Natural killer cell treated with Interleukin-12 subunit alpha and Interleukin-12 subunit beta and Interleukin-15 and Interleukin-18, amount 100 ng/mL, for 72 hours (primary cell): ENCODE measurements at places on chromosomes 2 and 18. TPM values are rescaled to one million over a fixed set of nuclear protein-coding genes. Genes with fewer than 3 reads are reported as not detected.

Gene FAM124B
- 0.45 TPM for total RNA-seq

Gene LCT
- 0.33 TPM for total RNA-seq

Gene DSC2
- total RNA-seq: not detected

Gene CHRNA1
- not detected for total RNA-seq

Gene CIB4
- total RNA-seq: not detected

Gene SCTR
- total RNA-seq: not detected

Gene CTIF
- 8.4 TPM for total RNA-seq

Gene PARD3B
- total RNA-seq: not detected

Gene ALPI
- total RNA-seq: not detected

Gene MOCOS
- not detected for total RNA-seq

Gene TM4SF20
- total RNA-seq: not detected

Gene ALMS1
- total RNA-seq: 29.0 TPM

Gene GATA6
- not detected for total RNA-seq

Gene IL37
- not detected for total RNA-seq
